NCI-H1694 (cell line): ENCODE measurements at places on chromosomes 11 and 22.
A peak's percentile ranks its signal among the peaks of the same experiment; 100 is the strongest.

DNA sequence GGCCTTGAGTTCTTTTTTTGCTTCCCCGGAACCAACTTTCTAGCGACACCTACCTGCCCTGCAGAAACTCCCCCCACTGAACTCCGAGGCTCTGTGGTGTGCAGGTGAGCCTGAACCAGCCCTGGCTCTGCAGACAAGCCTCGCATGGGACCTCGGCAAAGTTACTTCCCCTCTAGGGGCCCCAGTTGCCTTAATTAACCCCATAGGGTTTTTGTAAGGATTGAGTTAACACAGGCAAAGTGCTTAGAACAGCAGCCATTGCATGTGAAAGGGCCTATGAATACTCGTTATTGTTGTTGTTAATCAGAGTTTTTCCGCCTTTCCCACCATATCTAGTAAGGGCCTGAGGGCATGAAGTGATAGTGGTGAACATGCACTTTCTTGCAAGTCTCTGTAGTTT lies 12.6 kb upstream of the SYT13 start:
- no peak for DNase-seq

- DNase-seq: no peak
These were observed 44.5 kb downstream of the ST14 start for GRCh38 chr11:130203766-130204702.

DNA sequence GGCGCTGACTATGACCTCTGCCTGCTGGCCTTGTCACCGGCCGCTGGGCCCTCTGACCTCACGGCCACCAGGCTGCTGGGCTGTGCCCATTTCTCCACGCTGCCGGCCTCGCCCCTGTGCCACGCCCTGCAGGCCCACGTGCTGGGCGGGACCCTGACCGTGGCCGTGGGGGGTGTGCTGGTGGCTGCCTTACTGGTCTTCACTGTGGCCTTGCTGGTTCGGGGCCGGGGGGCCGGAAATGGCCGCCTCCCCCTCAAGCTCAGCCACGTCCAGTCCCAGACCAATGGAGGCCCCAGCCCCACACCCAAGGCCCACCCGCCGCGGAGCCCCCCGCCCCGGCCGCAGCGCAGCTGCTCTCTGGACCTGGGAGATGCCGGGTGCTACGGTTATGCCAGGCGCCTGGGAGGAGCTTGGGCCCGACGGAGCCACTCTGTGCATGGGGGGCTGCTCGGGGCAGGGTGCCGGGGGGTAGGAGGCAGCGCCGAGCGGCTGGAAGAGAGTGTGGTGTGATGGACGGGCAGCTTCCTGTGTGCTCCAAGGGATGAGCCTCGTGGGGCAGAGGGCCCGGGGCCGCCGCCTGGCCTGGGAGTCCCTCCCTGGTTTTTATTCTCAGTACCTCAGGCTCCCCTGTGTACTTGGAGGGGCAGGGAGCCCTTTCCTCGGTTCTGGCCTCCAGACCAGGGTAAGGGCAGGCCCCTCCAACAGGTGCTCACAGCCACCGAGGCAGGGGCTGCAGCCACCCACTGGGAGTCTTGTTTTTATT lies 3.0 kb downstream of the LRFN4 start:
- DNase-seq: no peak

DNA sequence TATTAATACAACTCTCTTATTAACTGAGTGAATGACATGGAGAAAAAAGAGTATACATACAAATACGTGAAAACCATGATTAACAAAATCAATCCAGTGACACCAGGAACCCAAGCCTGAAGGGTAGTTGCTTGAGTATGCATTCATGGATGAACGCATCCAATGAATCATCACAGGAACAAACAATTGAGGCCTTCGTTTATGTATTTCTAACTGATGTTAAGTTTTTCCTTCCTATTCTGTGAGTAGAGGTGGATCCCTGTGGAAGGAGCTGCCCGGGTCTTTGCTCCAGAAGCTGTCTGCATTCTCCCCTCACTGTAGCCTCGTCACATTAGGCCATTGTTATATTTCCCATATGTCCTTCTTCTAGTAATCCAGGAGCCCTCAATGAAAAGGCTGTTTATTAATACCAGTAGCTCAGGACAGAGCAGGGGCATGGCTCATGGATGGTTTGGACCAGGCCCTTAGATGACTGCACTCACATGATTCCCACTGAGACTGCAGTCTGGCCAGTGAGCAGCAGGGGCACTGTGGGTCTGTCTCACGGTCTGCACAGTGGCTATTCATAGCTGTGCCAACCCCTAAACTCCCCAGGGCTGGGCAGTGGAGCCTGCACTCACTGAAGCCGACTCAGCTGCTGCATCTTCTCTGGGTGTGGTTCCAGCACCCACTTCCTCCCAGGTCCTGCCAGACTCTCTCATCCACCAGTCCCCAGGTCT lies 128.1 kb upstream of the TOP3B start:
- DNase-seq: peak; percentile 19

DNA sequence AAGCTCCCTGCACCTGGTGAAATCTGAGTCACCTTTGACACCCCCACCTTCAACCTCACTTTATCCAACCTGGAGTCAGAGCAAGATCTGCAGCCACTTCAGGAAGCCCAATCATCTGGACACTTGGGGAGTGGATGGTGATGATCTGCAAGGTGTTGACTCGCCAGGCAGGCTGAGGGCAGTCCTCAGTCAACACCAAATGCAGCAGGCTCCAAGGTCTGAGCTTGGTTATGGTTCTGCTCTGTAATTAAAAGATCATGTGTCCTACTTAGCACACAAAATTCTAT lies 446.9 kb downstream of the BRD1 start:
- no peak for DNase-seq

GRCh38 chr11:77252555-77253270 lies 48.8 kb downstream of the GDPD4 start:
- no peak for DNase-seq

DNA sequence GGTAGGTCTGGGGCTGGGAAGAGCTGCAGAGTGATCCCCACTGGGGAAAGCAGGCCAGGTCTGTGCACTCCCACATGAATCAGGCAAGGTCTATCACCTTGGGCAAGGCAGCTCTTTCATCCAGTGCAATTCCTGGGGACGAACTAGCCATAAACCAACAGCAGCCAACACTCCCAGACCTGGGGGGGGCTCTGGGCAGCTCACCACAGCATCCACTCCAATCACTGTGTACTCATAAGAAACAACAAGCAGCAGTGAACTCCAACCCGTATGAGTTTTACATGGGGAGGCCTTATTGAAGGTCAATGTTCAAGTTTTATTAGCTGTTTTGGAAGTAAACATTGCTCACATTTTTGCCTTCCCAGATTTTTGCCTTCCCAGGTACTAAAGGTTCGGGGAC lies 157.4 kb upstream of the NAV2 start:
- DNase-seq: no peak

GRCh38 chr11:9153651-9154050 lies 62.3 kb upstream of the SCUBE2 start:
- DNase-seq: no peak

DNA sequence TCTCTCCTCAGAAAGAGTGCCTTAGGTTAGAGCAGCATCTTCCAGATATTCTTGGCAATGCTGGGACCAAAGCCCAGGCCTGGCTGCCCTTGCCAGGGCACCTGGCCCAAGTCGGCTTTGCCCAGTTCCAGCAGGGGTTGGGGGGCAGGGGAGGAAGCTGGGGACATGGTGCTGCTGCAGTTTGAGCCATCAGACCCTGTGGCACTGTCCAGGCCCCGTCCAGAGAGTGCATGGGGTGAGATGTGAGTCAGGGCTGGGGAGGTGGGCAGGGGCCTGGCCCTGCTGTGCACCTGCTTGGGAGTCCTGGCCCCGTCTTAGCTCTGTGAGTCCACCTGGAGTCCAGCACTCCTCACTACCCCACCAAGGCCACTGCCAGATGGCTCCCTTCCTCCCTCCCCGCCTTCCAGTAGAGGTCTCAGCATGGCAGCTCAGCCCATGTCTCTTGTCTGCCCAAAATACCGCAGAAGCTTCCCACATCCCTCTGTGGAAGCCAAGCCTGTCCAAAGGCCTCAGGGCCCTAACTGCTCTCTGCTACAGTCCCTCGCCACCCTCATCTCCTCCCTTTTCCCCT lies 16.6 kb downstream of the DERL3 start:
- DNase-seq: no peak

DNA sequence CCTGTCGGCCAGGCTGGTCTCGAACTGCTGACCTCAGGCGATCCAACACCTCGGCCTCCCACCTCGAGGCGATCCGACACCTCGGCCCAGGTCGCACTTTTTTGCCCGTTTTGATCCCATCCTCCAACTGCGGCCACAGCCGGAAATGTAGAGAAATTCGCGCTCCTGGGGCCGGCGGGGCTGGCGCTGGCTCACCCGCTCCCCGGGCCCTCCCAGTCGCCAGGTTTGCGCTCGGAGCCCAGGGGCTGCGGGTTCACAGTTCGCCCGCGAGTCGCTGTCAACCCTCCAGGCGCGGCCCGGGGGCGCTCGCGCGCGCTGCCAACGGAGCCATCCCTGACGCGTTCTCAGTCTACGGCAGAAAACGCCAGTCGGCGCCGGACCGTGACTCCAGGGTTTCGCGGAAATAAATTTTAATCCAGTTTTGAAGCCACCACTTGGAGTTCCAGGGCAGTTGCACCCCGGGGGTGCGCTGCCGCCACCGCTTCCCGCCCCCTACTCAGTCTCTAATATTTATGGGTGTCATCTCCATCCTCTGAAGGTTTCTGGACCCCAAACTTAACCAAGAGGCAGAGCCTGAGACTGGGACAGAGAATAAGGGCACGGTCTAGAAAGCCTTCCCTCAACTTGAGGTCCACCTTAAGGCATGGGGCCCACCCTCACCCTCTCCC lies 1.5 kb upstream of the KLHDC7B start:
- no peak for DNase-seq

- DNase-seq: no peak
These were observed at the start of gene CCDC81 for GRCh38 chr11:86374586-86374985. Gene CCDC81, plus strand, starts transcription at chr11:86374887. Its CDS starts 277 bp downstream, at chr11:86375164.

DNA sequence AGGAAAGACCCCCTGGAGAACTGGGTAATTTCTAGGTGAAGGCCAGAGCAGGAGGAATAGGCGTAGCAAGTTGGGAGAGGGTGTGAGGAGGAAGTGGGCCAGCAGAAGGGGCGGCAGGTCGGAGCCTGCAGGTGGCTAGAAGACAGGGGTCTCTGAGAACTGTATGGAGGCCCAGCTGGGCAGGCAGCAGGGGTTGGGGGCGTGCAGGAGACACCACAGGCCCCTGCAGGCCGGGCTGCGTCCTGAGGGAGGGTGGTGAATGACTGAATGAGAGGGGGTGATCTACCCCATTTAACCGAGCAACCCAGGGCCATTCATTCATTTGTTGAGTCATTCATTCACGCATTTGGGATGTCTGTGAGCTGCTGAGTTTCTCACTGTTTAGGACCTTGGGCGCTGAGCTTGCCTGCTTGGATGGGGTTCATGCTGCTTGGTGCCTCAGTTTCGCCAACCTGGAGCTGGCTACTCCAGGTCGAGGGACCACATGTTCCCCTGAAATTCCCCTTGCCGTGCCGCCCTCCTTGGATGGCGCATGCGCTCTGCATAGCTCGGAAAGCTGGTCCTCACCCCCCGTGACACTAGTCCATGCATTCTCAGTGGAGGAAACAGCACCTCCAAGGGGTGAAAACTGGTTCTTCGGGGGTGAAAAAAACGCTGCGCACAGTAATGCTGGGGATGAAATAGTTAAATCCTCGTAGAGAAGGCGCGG lies 15.6 kb downstream of the MPPED1 start:
- no peak for DNase-seq

GRCh38 chr22:27835446-27835845 lies 33.9 kb upstream of the MN1 start:
- no peak for DNase-seq

GRCh38 chr11:66068154-66068821 lies 1.8 kb upstream of the PACS1 start:
- DNase-seq: peak; percentile 77

GRCh38 chr11:77695417-77695816 lies 57.8 kb upstream of the CLNS1A start:
- DNase-seq: no peak

DNA sequence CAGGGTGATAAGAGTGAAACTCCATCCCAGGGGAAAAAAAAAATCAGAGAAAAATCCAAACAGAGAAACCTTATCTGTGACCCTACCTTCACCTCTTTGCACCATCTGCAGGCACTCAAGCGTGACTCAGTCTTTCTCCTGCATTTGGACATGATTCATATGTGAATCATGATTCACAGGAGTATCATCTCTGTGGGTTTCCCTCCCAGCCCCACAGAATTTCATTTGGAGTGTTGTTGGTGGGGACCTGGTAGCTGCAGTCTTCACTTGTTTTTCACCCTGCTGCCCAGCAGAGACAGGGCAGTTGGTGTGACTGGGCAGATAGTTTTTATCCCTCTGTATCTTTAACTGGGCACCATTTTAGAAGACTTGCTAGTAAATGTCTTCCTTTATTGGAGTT lies 75.7 kb downstream of the DEPDC5 start:
- DNase-seq: no peak

DNA sequence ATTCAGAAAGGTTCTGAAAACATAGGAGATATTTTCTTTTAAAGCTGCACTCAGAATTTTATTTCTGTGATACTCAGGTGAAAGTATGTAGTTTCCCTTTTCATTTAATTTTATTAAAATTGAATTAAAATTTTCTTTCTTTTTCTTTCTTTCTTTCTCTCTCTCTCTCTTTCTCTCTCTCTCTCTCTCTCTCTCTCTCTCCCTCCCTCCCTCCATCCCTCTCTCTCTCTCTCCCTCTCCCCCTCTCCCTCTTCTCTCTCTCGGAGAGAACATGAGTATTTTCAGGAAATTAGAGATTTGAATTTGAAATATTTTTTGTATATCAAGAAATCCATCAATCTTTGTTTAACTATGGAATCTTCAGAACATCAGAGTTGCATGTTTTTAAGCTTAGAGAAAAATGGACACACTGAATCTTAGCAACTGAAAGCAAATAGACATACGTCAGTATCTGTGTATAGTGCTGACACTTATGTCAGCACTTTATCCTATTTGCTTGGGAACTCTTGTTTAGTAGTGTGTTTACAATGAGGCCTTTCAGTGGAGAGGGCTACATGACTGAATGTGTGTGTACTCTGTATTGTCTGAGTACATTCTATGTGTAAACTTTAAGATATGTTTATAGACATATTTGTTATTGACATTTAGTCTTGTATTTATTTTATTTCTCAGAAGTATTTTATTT lies 44.5 kb downstream of the PDE3B start:
- no peak for DNase-seq

DNA sequence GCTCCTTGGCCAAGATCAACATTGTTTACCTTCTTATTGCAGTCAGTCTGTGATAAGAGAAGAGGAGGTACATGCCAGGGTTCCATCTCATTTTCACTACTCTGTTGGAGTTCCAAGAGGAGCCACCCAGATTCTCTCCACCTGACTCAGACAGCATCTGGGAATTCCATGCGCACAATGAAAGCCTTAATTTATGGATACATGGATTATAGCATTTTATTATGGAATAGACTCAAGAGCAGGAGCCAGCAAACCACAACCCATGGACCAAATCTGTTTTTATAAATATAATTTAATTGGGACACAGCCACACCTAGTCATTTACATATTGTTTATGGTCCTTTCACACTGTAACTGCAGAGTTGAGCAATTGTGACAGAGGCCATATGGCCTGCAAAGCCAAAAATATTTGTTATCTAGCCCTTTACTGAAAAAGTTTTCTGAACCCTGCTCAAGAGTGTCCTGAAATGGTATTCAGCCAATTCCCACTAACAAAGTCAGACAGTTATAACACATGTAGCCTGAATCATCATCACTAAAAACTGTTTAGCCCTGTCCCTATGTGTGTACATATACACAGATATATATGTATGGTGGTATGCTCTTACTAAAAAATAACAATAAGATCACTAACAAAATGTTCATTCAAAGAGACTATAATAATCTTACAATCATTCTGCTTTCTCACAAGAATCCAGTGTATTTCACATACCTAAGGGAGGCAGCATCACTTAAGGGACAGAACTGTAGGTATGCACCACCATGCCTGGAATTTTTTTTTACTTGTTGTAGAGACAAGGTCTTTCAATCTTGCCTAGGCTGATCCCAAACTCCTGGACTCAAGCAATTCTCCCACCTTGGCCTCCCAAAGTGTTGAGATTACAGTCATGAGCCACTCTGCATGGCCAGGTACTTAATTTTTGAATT lies 104.5 kb upstream of the TEAD1 start:
- no peak for DNase-seq
